Fibroblast of skin of left quadriceps (primary cell): ENCODE measurements at places on chromosomes 2 and 18.

DNA sequence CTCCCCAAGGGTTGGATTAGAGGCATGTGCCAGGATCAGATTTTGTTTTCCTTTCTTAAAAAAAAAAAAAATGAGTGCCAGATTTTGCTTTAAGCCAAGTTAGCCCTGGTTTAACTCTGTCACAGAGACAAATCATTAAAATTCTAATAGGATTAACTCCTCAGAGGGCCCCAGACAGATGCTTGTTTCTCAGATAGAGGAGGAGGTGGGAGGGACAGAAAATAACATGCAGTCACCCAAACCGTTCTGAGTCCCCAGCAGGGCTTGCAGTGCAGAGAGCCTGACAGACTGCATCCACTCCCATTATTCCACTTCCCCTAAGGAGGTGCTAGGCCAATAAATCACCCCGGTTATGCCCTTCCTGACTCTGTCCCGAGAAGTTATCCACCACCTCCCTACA, 6.3 kb upstream of the PROKR1 start:
- DNase-seq: no peak

- peak; percentile 1 for DNase-seq
These were observed 76.9 kb upstream of the GCFC2 start for GRCh38 chr2:75787532-75788132.

- DNase-seq: no peak
These were observed 434.5 kb upstream of the RAB12 start for GRCh38 chr18:8174771-8175170.

DNA sequence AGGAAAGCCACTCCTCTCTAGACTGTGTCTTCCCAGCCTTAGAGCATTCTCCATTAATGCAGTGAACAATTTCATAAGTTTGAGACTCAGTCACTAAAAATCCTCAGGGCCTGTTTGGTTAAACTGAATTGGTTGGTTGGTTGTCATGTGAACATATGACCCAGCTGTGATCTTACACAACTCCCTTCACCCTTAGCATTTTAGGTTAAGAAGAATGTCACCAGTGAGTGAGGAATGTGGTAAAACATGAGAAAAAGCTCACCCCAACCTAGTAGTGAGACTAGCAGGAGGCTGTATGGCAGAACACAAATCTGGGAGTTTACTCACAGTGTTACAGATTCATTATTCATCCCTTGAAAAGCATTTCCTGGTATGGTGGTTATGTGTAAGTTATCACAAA, 32.4 kb downstream of the LHCGR start:
- peak; percentile 88 for DNase-seq

GRCh38 chr2:46716927-46717326, 198.7 kb downstream of the MCFD2 start:
- no peak for DNase-seq

- DNase-seq: no peak
These were observed 87.0 kb upstream of the TMEM200C start for GRCh38 chr18:5982332-5982731.

- no peak for DNase-seq
These were observed 3.8 kb upstream of the CCDC68 start for GRCh38 chr18:54962919-54963645.

DNA sequence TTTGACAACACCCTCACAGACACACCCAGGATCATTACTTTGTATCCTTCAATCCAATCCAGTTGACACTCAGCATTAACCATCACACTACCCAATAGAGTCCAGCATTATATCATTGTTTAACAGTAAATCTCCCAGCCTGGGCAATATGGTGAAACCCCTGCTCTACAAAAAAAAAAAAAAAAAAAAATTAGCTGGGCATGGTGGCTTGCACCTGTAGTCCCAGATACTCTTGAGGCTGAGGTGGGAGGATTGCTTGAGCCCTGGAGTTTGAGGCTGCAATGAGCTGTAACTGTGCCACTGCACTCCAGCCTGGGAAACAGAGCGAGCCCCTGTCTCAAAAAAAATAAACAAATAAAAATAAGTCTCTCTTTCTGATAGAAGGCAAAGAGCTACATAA, 304.0 kb downstream of the STK39 start:
- no peak for DNase-seq

- no peak for DNase-seq
These were observed 8.9 kb upstream of the LRRFIP1 start for GRCh38 chr2:237618449-237618848.

GRCh38 chr2:199973703-199974102, 18.3 kb downstream of the MAIP1 start:
- no peak for DNase-seq

GRCh38 chr18:58937071-58937886, 72.6 kb downstream of the ZNF532 start:
- peak; percentile 20 for DNase-seq

GRCh38 chr2:25301453-25302352, 40.0 kb downstream of the DNMT3A start:
- peak; percentile 32 for DNase-seq

DNA sequence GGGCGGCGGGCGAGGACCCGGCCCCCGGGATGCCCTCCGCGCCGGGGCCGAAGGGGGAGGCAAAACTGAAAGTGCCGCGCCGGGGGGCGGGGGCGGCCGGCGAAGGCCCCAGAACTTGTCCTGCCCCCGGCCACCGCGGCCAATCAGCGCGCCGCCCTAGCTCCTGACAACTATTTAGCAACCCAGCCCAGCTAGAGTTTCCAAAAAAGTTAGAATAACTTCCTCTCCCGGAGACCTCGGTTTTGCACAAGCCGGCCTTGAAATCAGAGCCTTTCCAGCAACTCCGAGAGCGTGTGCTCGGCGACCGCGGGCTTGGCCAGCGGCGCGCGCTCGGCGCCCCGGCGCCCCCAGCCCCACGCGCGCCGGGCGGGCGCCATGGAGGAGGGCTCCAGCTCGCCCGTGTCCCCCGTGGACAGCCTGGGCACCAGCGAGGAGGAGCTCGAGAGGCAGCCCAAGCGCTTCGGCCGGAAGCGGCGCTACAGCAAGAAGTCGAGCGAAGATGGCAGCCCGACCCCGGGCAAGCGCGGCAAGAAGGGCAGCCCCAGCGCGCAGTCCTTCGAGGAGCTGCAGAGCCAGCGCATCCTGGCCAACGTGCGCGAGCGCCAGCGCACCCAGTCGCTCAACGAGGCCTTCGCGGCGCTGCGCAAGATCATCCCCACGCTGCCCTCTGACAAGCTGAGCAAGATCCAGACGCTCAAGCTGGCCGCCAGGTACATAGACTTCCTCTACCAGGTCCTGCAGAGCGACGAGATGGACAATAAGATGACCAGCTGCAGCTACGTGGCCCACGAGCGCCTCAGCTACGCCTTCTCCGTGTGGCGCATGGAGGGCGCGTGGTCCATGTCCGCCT, at the start of gene TWIST2:
TWIST2 (plus strand) TSS at position 245 of the 850 bp plus-strand sequence; CDS start at position 376, 131 bp downstream.
- peak; percentile 96 for DNase-seq

GRCh38 chr2:158346032-158346431, 110.5 kb downstream of the CCDC148 start:
- no peak for DNase-seq

DNA sequence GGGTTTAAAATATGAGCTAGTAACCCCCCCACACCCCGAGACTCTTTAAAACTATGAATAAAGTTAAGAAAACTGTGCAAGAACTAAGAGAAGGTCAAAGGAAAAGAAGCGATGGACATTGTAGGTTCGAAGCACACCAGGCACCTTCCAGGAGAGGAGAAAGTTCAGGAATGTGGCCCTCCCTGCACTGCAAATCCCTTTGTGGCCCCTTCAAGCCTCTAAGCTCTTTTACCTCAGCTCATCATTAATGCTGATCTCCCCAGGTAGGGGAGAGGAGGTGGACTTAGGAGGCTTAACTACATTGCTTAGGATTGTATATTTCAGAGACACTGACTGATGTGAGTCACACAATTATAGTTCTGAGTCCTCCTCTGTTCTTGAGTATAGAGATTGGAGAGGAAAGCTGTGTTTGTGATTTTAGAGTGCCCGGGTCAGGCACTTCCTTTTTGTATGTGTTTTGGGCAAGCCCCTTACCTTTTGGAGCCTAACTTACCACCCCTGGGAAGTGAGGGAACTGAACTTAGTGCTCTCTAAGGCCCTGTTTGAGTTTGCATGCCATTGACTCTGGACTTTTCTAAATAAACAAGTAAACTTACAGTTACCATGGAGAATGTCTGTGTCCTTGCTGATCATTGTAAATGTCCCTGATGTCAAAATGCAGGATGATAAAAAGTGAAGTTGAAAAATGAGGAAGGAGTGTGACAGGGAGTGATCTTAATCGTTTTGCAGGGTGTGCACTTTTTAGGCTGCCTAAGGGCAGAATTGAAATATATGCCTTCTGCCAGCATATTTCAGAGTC, 140.8 kb upstream of the ZEB2 start:
- no peak for DNase-seq

DNA sequence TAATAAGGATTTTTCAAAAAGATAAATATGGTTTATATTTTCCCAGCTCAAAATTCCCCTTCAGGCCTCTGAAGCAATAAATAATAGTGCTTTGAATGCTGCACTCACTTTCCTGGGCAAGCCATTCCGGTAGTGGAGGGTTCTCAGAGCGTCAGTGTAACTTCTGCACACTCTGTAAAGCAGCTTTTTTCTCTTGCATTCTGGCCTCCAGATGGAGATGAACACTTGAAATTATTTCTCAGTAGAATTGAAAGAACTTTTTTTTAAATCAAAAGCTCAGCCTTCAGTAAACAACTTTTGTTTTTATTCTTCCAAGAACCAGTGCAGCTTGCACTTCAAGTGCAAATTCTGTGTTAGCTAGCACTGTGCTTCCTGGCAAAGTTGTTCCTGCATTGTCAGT, 281.1 kb upstream of the RAB12 start:
- DNase-seq: no peak

GRCh38 chr2:9232886-9233285, 26.3 kb downstream of the ASAP2 start:
- DNase-seq: no peak

GRCh38 chr18:68316636-68317035, 398.3 kb downstream of the TMX3 start:
- DNase-seq: no peak

DNA sequence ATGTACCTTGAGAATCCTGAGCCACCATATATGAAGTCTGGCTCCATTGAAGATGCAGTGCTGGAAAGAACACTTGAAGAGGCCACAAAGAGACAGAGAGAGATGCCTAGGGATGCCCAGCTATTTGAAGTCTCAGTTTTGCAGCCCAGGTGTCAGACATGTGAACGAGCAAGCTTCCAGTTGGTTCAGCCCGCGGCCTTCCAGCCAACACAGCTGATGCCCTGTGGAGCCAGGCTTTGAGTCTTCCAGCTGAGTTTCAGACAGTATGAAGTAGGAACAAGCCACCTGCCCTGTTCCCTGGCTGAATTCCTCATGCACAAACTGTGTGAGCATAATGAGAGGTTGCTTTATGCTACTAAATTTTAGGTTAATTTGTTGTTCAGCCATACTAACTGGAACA, 108.8 kb downstream of the SPHKAP start:
- DNase-seq: no peak

GRCh38 chr18:7021994-7022840, 95.4 kb downstream of the LAMA1 start:
- peak; percentile 11 for DNase-seq

DNA sequence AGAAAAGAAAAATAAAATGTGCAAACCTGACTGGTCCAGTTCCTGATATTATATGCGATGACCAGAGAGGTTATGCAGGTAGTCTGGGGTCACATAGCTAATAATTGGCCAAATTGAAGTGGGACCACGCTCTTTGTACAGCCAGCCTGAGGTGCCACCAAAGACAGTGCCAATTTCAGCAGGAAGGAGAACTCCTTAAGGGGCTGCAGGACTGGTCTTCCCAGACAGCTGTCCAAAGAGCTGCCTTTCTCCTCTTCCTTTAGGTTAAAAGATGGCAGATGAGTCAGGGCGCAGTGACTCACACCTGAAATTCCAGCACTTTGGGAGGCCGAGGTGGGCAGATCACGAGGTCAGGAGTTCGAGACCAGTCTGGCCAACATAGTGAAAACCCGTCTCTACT, 95.5 kb downstream of the ACKR3 start:
- no peak for DNase-seq

DNA sequence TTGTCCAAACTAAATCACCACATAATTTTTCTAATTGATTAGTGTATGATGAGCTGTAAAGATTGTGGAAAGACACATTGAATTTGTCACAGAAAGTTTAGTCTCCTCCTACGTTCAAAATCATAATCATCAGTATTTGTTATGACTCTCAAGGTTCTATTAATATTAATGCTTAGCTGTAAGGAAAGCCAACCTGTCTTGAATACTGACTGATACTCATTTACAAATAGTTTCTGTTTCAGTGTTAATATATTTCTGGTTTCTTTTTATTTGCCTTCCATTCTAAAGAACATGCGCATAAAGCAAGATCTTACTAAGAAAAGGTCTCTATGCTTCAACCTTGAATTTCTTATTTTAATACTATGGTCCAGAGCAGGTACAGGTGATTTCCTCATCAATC, 55.1 kb downstream of the CPS1 start:
- no peak for DNase-seq

- no peak for DNase-seq
These were observed 176.0 kb downstream of the CCDC178 start for GRCh38 chr18:33264566-33264965.

- no peak for DNase-seq
These were observed 84.1 kb downstream of the ALPK2 start for GRCh38 chr18:58544616-58545337.

GRCh38 chr2:1714291-1715064, 29.8 kb downstream of the PXDN start:
- no peak for DNase-seq

DNA sequence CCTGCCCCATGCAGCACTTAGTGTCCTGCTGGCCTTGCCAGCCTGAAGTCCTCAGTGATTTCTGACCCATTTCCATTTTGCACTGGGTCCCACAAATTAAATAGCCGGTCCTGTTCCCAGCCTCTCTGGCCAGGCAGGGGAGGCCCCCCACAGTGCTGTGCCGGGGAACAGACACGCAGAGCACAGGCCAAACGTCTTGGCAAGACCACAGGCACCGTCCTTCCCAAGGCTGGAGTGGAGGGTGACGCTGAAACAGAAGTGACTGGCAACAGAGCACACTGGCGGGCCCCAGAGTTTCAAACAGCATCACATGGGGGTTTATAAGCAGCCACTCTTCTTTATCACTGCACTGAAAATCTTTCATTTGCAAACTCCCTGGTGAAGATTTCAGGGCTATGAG, 52.2 kb downstream of the EDAR start:
- DNase-seq: no peak

DNA sequence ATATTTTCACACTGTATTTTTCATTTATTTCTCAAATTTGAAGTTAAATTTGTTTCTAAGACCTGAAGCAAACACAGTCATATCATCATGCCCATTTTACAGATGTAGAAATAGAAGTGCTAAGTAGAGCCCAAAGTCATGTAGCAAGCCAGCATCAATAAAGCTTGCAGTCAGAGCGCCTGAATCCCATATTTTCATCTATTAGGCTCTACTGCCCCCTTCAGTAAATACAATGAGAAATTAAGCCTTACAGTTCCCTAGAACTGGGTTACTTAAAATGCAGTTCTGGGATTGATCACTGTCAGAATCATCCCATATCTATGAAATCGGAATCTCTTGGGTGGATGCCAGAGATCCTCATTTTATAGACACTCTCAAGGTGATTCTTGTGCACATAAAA, 419.9 kb downstream of the TGIF1 start:
- DNase-seq: peak; percentile 46

DNA sequence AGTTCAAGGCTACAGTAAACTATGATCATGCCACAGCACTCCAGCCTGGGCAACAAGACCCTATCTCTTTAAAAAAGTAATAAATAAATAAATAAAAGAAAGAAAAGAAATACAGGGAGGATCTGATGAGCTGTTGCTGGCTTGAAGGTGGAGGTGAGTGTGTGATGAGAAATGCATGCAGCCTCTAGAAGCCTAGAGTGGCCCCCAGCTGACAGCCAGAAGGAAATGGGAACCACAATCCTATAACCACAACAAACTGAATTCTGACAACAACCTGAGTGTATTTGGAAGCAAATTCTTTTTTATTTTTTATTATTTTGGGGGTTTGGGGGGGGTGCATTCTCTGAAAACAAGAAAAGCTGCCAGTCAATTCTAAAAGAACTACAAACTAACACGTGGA, 14.6 kb downstream of the NOL10 start:
- no peak for DNase-seq
